NCI-H2029 (cell line): ENCODE measurements at places on chromosomes 7 and 10.

GRCh38 chr10:130933008-130933390 lies 378.5 kb downstream of the TCERG1L start:
- no peak for DNase-seq

DNA sequence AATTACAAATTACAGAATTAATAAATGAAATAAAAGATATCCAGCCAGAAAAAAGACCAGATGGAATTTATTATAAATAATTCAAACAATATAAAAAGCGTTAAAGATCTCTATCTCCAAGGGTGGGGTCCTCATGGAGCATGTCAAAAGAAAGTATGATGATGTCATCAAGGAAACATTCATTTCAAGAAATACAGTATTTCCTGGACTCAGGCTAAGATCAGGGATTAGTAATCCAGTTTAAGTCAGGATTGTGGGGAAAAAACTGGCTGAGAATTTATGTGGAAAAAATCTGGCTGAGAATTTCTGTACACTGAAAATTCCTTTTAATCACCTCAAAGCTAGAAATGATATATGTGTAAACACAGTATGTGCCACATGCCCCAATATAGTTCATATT lies 1075.3 kb downstream of the XPNPEP1 start:
- no peak for DNase-seq

- DNase-seq, result peak; percentile 23
These were observed at the start of gene TRRAP for GRCh38 chr7:98878365-98879197. TRRAP (plus strand) TSS chr7:98878532; CDS start chr7:98881151, 2,619 bp downstream.

- no peak for DNase-seq
These were observed 94.3 kb upstream of the ADO start for GRCh38 chr10:62710182-62710581.

DNA sequence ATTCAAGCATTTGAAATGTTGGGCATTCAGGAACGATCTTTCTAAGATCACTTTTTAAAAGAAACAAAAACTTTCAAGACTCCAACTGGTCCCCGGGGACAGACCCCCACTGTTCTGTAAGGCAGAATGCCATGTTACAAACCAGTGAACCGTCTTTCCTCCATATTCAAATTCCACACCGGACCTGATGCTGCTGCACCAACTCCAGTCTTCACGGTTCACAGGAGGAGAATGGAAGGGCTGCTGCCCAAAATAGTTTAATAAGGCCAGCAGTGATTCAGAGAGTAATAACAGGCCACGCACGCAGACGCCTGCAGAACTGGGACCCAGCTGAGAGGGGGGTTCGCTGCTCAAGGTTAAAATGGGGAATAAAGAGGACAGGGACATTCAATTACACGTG lies 47.2 kb downstream of the OSBPL3 start:
- no peak for DNase-seq

DNA sequence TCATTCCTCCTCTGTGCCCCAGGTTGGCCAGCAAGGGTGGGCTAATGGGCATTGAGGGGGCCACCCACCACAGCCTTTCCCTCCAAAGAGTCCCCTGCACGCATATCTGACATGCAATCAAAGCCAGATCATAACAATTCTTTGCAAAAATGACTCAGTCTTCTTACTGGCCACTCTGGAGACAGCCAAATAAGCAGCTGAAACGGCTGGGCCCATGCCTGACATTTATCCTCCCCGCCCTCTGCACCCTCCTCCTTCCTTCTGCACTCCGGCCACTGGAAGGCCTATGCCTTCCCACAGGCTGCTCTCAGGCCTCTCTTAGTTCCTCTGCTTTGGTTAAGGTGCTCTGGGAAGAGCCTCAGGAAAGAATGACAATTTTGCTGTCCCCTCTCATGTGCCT lies 29.2 kb upstream of the NPFFR1 start:
- DNase-seq, result no peak

GRCh38 chr10:132951926-132952325 lies 9.6 kb upstream of the CFAP46 start:
- no peak for DNase-seq
